Breast epithelium (tissue), 4 donors: ENCODE measurements at places on chromosomes 12 and 14. TPM values are rescaled to one million over a fixed set of nuclear protein-coding genes. Genes with fewer than 3 reads are reported as not detected.

The SMCO2 gene
- total RNA-seq = not detected

The TRMT5 gene
- 8.8 TPM for total RNA-seq

The TAS2R42 gene
- total RNA-seq = not detected

The COL2A1 gene
- total RNA-seq = 3.2 TPM

- no peak for DNase-seq
Measured at GRCh38 chr12:31516702-31517101, 74.2 kb downstream of the DENND5B start.

DNA sequence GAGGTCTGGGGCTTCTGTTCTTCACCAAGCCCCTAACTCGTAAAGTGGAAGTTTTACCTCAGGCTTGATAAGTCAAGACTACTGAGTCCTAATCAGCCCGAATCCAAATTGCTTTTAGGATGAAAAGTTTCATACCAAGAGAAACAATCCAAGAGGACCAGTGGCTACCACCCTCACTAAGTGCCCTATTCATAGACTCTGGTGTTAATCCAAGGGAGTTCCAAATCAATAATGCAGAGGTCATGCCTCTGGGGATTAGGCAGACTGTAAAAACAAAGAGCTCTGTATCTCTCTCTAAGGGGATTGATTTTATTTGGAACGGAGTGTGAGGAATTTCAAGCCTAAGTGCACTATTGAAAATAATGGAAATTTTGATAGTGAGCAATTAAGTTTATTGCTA is 76.3 kb upstream of the LMNTD1 start:
- no peak for DNase-seq

- peak; percentile 29 for DNase-seq
Measured at GRCh38 chr14:100634026-100634425, 46.8 kb upstream of the BEGAIN start.

DNA sequence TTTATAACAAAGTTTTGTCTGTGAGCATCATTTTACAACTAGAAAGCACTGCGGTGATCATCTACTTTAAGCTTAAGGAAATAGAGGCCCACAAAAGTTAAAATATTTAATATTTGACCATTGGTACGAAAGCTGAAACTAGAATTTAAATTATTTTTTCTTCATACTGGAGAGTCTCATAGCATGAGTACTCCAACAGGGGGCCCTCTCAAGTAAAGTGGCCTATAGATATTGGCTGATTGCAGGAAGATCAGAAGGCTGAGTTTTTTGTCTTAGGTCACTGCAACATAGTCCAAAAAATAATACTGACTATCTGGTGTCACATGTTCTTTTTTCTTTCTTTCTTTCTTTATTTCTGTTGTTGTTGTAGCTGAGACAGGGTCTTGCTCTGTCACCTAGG is 75.3 kb upstream of the ZDHHC17 start:
- DNase-seq = no peak

GRCh38 chr12:32647275-32647674 is 31.8 kb upstream of the DNM1L start:
- DNase-seq = no peak
